Spinal cord (tissue), 10 donors: ENCODE measurements at places on chromosomes 6 and 20.

DNA sequence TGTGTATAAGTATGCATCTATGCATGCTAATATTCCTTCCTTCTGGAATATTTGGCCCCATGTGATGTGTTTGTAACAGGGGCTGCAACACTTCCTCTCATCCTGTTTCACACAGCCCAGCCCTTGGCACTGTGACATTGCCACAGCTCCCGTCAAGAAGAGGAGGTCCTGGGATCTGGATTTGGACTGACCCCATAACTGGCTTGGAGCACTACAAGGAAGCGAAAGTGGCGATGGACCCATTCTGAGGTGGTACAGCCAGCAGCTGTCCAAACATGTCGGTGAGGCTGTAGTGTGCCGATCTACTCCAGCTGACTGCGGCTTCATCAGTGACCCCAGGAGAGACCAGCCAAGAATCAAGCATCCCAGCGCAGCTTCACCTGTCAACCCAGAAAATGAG is 18.2 kb downstream of the SYNDIG1 start:
- DNase-seq: no peak

DNA sequence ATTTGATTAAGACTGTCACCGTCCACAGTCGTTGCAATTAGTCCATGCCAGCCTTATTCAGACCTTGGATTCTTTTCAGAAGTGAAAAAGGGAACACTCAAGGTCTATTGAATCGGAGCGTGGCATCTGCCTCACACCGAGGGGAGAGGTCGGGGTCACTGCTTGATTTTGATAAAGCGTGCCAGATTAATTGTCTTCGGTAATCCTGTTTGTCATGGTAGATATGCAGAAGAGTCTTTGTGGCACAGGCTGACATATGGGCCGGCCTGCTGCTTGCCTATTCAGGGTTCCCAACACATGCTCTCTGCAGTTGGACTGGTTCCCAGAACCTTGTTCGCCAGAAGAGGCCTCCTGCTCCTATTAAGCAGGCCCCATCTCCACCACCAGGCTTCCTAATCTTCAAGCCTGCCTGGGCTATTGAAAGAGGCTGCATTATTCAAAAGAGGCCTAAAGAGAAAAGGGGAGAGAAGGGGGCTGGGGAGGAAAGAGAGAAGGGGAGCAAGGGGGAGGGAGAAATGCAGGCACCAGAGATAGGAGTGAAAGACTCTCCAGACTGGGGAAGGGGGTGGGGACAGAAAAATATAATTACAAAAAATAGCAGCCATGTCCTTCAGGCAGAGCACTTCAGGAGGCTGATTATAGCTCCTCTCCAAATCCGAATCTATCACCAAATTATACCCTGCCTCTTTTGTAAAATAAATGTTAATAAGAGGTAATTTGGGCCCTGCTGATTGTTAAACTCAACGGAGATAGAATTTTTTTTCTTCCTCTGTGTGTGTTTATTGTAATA is 611.3 kb downstream of the HDGFL1 start:
- peak; percentile 98 for DNase-seq

DNA sequence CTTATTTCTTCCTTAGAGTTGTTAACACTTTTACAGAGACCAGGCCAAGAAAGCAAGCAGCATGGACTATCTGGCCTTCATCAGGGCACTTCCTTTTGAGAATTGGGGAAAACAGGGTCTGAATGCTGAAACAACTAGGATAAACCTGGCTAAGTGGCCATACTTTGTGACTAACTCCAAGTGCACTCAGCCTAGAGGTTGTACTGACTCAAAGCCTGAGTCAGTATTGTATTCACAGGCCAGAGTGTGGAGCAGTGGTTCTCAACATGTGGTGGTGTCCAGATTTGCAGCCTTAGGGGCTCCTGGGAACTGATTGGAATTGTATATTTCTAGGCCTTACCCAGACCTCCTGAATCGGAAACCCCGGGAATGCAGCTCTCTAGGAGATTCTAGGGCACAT is 20.1 kb downstream of the SEC23B start:
- DNase-seq: no peak

DNA sequence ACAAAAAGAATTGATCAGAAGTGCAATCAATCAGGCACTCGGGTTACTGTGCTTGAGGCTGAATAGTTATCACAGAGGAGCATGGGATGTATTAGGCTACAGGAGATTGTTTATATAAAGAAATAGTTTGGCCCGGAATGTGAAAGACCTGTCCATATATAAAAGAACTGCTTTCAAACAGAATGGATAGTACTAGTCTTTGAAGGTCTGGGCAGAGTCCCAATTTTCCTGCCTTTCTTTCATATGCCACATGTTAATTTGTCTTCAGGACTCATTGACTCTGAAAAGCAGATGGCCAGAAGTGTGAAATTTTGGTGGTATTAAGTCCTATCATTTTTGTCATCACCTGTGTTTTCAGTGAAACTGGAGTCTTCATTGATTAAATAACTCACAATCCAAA is 314.5 kb downstream of the EYA4 start:
- peak; percentile 44 for DNase-seq

- no peak for DNase-seq
Observed at GRCh38 chr20:19241440-19241839, 29.0 kb downstream of the SLC24A3 start.

DNA sequence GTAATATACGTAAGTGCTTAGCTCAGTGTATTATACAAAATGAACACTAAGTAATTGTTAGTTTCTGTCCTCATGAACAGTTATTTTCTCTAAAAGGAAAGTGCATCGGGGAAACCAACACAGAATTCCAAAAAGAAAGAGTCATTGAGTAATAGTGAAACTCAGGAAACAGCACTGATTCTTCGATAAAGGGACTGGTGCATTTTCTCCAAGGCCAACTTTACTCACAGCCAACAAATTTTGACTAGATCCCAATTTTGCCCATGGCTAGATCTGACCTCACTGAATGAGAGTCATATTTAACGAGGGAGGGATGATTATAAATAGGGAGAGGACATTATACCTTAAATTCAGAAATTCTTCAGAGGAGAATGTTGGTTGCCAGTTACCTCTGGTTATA is 390.9 kb upstream of the NRSN1 start:
- DNase-seq: no peak
